ENCODE measurements at places on chromosomes 12 and 14.

GRCh38 chr12:124484067-124484466 lies 83.3 kb downstream of the NCOR2 start:
- DNase-seq, result no peak

GRCh38 chr14:103275000-103275399 lies 59.0 kb upstream of the EIF5 start:
- no peak for DNase-seq

GRCh38 chr14:64604001-64604400 lies 54.2 kb downstream of the PPP1R36 start:
- no peak for DNase-seq

DNA sequence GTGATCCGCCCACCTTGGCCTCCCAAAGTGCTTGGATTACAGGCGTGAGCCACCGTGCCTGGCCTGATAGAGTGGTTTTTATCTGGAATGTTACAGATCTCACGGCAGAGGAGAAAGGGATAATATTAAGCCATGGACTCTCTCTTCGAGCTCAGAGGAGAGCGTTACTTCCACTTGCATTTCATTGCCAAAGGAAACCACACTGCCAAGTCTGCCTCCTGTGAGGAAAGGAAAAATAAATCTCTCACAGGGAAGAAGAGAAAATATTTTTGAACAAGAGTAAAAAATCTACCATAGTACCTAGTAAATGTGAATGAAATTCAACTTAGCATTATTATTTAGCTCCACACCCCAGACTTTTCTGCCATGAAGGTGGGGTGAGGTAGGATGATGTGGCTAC lies 319.2 kb upstream of the PRICKLE1 start:
- no peak for DNase-seq

- DNase-seq, result no peak
These were observed 5.3 kb downstream of the TMEM253 start for GRCh38 chr14:21106176-21106497.

Data from NCI-H1436 (cell line).